Neural progenitor cell (in vitro differentiated cells): ENCODE measurements at places on chromosomes 2 and 18. TPM values are rescaled to one million over a fixed set of nuclear protein-coding genes. Genes with fewer than 3 reads are reported as not detected.
A peak's percentile ranks its signal among the peaks of the same experiment; 100 is the strongest.

GRCh38 chr2:120732506-120733237, 3.0 kb upstream of the GLI2 start:
- DNase-seq: no peak

GRCh38 chr18:48749768-48750167, 201.0 kb downstream of the SMAD7 start:
- no peak for DNase-seq

DNA sequence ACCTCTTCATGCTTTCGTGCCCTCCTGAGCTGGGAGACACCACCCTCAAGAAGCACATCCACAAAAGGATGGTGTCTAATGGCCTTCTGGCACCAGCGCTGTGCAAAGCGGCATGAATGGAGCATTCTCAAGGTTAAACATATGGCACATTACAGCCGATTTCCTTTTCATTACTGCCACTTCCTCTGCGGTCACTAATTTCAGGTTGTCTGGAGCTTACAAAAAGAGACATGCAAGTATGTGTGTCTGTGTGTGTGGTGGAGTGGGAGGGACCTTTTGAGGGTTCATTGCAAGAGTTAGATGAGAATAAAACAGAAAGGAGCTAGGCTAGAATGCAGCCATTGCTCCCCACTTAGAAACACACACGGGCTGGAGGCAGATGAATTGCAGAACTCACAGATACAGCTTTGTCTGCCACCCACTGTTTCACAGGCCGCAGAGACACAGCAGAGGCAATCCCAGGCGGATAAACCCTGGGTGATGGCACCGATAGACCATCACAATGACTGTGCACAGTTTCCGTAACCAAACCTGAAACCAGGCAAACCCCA, 76.0 kb downstream of the TGIF1 start:
- DNase-seq: no peak

The MTCL1 gene
- 36.9 and 38.7 TPM in 2 replicates for total RNA-seq

GRCh38 chr2:208042041-208042440, 16.7 kb upstream of the PLEKHM3 start:
- DNase-seq: no peak

- DNase-seq: no peak
These were observed 30.9 kb downstream of the FAM171B start for GRCh38 chr2:186724736-186725135.

The IGFBP5 gene
- total RNA-seq: 150 and 249 TPM in 2 replicates

The VIT gene
- not detected in 2 replicates for total RNA-seq

The RFX8 gene
- total RNA-seq: 0.12 and 0.37 TPM in 2 replicates

The IL18R1 gene
- 0.07 TPM in 1 of 2 replicates, not detected in the other for total RNA-seq

DNA sequence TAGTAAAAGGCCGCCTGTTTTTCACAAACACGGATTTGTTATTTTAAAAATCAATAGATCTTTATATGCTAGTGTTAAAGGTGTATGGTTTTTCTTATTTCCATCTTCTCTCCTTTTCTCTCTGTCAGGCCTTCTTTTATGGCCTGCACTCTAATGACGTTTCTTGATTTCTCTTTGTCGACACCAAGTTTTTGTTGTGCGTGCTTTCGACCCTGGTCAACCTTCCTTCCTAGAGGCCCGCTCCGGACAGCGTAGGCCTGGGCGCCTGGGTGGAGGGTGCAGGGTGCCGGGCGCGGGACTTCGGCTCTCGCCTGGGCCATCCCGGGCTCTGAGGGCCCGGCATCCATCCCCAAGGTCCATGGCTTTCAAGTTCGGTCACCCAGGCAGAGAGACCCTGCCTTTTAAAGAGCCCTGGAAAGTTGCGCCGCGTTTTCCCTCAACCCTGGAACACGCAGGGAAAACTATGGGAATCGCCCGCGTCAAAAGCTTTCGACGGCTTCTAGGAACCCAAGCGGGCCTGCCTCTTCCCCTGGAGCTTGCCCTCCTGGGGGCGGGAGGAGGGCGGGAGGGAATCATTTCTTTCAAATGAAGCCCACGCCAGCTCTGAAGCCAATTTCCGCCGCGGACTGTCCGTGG, 4.1 kb upstream of the SATB2 start:
- DNase-seq: peak; percentile 35

DNA sequence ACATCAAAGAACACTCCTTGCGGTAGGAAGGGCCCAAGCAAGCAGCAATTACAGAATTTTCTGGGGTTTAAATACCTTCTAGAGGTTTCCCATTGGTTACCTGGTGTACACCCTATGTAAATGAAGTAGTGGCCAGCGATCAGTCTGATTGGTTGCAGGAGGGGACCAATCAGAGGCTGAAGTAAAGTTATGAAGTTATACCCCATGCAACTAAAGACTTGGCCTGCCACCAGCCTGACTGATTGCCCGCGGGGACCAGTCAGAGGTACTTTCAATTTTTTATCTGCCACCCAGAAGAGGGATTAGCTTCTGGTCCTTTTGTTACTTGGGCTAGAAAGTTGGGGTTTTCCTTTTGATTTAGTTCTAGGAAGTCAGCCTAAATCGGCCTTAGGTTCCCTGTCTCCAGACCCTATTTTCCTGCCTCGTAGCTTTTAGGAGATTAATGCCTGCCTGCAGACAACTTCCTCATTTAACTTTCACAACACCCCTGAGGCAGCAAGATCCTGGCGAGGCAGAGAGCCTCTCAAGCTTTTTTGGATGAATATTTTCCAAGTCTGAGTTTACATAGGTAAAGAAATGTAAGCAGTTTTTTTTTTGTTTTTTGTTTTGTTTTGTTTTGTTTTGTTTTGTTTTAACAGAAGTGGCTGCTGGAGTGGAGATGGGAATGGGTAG, 1.5 kb upstream of the DGUOK start:
- no peak for DNase-seq

DNA sequence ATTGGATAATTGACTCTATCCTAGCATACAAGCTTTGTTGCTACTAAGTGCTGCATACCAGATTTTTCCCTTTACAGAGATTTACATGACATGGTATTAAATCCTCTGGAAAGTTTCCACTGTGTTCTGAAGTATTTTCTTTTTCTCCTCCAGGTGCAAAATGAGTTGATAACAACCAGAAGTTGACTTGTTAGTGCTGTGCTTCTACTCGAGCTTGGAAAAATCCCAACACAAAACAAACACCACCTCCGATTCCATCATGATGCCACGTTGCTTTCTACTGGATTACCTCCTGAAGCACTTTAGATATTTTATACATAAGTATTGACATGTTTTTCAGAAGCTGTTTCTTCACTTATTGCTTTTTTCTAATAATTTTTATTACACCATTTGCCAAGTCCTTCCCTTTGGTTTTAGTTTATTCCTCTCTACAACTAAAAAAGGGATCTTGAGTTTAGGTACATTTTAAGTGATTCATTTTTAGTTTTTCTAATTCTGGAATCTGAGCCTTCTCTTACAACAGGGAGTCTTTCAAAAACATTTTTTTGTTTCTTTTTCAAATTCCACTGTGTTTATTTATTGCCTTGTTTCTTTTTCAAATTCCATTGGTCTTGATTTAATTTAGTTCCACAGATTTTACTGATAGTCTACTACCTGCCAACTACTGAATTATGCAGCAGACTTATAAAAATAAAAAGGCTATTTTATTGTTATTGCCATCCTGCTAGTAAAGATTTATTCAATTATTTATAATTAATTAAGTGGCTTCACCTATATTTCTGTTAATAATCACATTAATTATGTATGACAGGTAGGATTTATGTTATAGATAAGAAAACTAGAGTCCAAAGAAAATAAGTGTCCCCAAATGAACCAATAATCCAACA, 143.4 kb downstream of the PPP1R1C start:
- DNase-seq: no peak

DNA sequence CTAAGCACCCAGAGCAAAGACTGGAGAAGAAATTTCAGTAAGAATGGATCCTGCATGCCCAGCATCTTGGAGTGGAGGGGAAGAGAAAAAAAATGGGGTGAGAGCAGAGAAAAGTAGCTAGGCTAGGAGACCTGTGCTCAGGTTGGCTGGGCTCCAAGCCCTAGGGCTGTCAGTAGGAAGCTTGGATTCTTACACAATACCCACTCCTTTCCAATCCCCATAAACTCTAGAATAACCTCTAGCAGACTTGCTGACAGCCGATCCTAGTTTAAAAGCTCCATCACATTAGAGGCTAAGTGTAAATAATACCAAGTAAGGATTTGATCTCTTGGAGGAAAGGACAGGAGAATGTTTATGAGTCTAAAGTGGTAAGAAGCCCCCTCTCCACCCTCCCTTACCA, 46.2 kb upstream of the NABP1 start:
- no peak for DNase-seq

The CSRNP3 gene
- 14.7 and 16.9 TPM in 2 replicates for total RNA-seq

The OR6B2 gene
- total RNA-seq: not detected in 2 replicates

DNA sequence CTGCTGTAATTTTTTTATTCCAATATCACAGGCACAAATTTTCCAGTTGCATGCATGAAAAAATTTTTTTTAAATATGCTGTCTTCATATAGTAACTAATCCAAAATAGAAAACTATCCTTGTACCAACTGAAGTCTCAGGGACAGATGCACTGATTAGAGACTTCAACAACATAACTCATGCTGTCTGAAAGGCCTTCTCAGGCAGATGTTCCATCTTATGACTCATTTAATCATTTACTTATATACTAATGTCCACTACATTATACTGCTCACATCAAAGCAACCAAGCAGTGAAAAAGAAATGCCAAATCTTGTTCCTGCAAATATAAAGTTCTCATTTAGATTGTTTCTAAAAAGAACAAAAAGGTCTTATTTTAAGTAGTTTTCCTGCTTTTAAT, 53.1 kb downstream of the OLA1 start:
- no peak for DNase-seq

GRCh38 chr2:7943446-7943845, 738.4 kb upstream of the ID2 start:
- DNase-seq: no peak

DNA sequence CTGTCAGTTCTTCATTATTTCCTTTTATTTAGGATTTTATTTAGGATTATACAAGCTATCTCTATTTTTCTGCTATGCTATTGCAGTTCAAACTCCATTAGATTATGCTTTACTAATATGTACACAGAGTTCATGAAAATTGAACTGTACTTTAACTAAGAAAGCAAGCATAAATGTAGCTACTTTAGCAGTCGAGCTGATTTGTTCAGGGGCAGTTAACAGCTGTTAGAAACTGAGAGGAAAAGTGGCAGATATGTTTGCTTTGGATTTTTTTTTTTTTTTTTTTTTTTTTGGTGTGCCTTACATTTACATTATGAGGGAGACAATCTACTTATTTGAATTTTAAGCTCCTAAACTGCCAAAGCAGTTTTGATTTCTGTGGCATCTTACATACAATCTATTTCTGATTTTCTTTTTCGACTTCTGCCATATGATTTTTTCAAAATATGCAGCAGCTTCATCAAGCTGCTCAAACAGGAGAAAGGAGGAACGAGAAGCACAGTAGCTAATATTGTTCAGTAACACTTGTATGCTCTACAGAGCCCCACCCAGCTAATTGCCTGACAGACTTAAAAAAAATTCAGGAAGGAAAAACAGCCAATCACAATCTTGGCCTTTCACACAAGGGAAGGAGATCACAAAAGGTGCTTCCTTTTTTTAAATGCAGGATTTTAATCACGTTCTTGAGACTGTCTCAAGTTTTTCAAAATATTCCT, 233.4 kb upstream of the SIX3 start:
- DNase-seq: peak; percentile 36

- DNase-seq: no peak
These were observed 232.8 kb downstream of the DYM start for GRCh38 chr18:49227441-49228165.

The ABCG8 gene
- not detected in 2 replicates for total RNA-seq

DNA sequence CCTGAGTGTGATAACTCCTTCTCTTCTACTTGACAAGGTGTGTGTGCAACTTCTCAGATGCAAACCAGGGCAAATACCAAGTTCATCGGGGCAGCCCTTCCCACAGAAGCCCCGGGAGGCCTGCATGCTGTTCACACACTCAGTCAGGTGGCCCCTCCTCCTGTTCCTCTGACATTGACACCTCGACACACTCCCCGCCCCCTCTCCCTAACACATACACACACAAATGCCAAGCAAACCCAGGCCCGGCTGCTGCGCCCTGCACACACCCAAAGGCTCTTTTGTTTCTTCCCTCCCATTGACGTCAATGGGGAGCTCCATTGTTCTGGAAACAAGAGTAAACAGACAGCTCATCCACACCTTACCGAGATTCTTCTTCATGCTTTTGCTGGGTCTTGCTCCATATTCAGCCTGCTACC, 1.7 kb upstream of the PER2 start:
- DNase-seq: peak; percentile 73

The IL36A gene
- total RNA-seq: not detected in 2 replicates

DNA sequence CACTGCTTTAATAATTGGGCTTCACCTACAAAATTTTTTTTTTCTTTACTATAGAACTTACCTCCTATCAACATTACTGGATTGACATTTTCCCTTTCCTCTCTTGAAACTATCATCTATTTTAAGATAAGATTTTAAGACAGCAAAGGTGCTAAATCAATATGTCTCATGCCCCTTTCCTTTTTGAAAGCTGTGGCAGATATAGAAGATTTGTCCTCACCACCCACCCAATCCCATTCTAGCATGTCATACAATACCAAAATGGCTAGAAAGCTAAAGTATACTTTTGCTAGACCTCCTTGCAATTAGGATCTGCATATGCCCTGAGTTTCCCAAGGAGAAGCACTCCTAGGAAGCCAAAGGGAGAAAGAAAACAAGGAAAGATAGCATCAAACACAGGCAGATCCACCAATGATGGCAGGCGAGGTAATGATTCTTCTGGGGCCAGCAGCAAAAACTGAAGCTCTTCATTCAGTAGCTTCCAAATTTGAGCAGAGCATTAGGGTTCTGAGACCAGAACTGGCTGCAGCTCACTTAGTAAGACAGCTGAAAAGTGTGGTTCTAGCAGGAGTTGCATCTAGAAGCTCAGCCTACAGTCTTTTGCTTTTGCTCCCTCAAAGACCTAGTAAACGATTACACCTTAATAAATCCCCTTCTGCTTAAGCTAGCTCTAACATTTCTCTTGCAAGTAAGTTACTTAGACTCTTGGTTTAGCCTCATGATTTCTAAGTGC, 242.1 kb downstream of the ZEB2 start:
- DNase-seq: no peak

DNA sequence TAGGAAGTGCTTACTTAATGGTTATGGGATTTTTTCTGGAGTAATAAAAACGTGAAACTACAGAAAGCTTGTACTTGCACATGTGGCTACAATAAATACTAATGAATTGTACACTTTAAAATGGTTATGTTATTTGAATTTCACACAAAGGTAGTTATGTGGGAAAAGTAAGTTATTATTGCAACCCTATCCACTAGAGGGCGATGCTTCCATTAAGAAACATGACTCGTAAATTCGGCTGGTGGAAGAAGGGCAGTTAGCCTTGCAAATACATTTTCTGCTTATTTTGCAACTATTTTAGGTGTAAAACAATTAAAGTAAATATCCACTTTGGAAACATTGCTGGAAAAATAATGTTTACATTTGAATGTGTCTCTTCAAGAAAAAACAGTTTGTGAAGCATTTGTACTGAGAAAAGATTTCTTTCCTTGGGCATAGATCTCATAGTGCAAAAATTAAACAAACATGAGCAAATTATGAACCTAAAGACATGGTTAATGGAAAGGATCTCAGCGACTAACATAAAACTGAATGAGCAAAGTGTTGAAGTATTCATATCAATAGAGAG, 68.1 kb upstream of the CSRNP3 start:
- DNase-seq: peak; percentile 80
